Progenitor cell of endocrine pancreas (in vitro differentiated cells): ENCODE measurements at places on chromosomes 11 and 22. TPM values are rescaled to one million over a fixed set of nuclear protein-coding genes. Genes with fewer than 3 reads are reported as not detected.
A peak's percentile ranks its signal among the peaks of the same experiment; 100 is the strongest.

Gene OR5A1
- not detected in 2 replicates for total RNA-seq

Gene SLC17A6
- total RNA-seq = 0.20 TPM in 1 of 2 replicates, not detected in the other

Gene MS4A8
- 5.1 and 6.0 TPM in 2 replicates for total RNA-seq

Gene IRAG1
- total RNA-seq = 5.4 and 6.3 TPM in 2 replicates

Gene KRTAP5-1
- not detected in 2 replicates for total RNA-seq

Gene NLRX1
- 14.7 and 15.9 TPM in 2 replicates for total RNA-seq

Gene CD81
- total RNA-seq = 166 and 171 TPM in 2 replicates

Gene RIMBP3B
- 0.65 and 1.3 TPM in 2 replicates for total RNA-seq

Gene IGF2
- total RNA-seq = 4,678 and 5,100 TPM in 2 replicates

Gene TYR
- total RNA-seq = not detected in 2 replicates

Gene LMO1
- total RNA-seq = 0.43 and 0.84 TPM in 2 replicates

Gene LRRC32
- total RNA-seq = 0.14 and 0.27 TPM in 2 replicates

Gene CYP2R1
- total RNA-seq = 13.4 and 14.9 TPM in 2 replicates

Gene UCP3
- total RNA-seq = 4.3 and 5.2 TPM in 2 replicates

Gene TRIM49
- not detected in 2 replicates for total RNA-seq

- no peak overlapping the region for H3K4me3 ChIP-seq
- H3K27me3 ChIP-seq = peaks cover 3% of the 10 kb centered on the region
- no peaks in the 10 kb centered on the region for H3K36me3 ChIP-seq
- no peak for DNase-seq
These were observed 14.3 kb downstream of the TRIM22 start for GRCh38 chr11:5703741-5704536.

GRCh38 chr11:68011051-68011943 is 1.2 kb downstream of the ALDH3B1 start:
- H3K27ac ChIP-seq = no peak overlapping the region
- no peak overlapping the region for H3K4me3 ChIP-seq
- peaks cover 5% of the 10 kb centered on the region for H3K27me3 ChIP-seq

GRCh38 chr22:42396621-42397331 is 35.4 kb downstream of the NFAM1 start:
- H3K4me1 ChIP-seq = no peaks in the 10 kb centered on the region
- H3K36me3 ChIP-seq = no peaks in the 10 kb centered on the region
- H3K27ac ChIP-seq = no peak overlapping the region
- H3K27me3 ChIP-seq = peaks cover 23% of the 10 kb centered on the region

- no peak overlapping the region for H3K27ac ChIP-seq
- H3K4me3 ChIP-seq = no peak overlapping the region
- DNase-seq = no peak
- H3K4me1 ChIP-seq = no peaks in the 10 kb centered on the region
- H3K36me3 ChIP-seq = no peaks in the 10 kb centered on the region
These were observed 112.4 kb upstream of the SERPIND1 start for GRCh38 chr22:20661473-20661872.

DNA sequence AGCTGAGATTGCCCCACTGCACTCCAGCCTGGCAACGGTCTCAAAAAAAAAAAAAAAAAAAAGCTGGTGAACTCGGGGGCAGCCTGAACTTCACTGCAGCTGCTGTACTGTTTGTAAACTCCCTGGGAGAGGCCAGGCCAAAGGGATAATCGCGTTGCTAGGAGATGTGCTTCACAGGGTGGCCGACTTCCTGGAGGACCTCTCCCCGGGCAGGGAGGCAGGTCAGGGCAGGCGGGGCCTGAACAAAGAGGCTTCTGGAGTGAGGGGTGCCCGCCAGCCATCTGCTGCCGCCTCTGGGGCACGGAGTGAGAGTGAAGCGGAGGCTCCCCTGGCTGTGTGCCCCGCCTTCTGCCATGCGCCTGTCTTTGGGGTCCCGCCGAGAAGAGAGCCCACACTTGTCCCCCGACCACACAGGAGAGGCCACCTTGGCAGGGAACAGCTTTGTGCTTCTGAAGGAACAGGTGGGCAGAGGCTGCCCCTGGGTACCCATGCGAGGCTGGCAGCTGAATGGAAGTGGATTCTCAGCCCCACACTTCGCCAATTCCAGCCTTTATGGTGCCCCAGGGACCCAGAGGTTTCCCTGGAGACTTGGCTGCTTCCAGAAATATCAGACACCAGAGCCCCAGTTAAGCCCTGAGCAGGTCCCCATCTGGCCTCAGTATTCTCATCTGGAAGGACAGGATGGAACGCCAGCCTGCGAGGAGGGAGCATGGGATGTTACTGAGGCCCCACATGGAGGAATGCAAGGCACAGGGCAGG is 29.6 kb downstream of the TMEM184B start:
- peaks cover 35% of the 10 kb centered on the region for H3K4me1 ChIP-seq
- peaks cover 17% of the 10 kb centered on the region for H3K36me3 ChIP-seq
- DNase-seq = peak; percentile 53
- no peak overlapping the region for H3K4me3 ChIP-seq

DNA sequence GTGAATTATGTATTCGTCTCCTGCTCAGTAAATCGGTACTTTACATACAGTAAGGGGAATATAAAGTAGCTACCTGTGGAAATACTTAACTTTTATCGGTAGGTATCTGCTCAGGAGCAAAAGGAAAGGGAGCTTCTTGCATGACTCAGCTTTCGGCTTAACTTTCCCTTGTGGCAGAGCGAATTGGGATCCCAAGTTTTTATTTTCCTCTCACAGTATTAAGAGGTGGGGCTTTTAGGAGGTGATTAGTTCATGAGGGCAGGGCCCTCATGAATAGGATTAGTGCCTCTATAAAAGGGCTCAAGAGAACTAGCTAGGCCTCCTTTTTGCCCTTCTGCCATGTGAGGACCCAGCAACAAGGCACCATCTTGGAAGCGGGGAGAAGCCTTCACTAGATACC is 18.7 kb downstream of the RCN1 start:
- no peak overlapping the region for H3K4me3 ChIP-seq
- H3K27ac ChIP-seq = no peak overlapping the region
- H3K27me3 ChIP-seq = peaks cover 21% of the 10 kb centered on the region
- H3K36me3 ChIP-seq = peaks cover 6% of the 10 kb centered on the region

- no peak overlapping the region for H3K27ac ChIP-seq
- no peak overlapping the region for H3K4me3 ChIP-seq
- no peaks in the 10 kb centered on the region for H3K36me3 ChIP-seq
- DNase-seq = no peak
These were observed 34.9 kb upstream of the CD82 start for GRCh38 chr11:44530413-44531115.

GRCh38 chr11:94776351-94777321 is 8.5 kb downstream of the AMOTL1 start:
- H3K36me3 ChIP-seq = peaks cover 1% of the 10 kb centered on the region

DNA sequence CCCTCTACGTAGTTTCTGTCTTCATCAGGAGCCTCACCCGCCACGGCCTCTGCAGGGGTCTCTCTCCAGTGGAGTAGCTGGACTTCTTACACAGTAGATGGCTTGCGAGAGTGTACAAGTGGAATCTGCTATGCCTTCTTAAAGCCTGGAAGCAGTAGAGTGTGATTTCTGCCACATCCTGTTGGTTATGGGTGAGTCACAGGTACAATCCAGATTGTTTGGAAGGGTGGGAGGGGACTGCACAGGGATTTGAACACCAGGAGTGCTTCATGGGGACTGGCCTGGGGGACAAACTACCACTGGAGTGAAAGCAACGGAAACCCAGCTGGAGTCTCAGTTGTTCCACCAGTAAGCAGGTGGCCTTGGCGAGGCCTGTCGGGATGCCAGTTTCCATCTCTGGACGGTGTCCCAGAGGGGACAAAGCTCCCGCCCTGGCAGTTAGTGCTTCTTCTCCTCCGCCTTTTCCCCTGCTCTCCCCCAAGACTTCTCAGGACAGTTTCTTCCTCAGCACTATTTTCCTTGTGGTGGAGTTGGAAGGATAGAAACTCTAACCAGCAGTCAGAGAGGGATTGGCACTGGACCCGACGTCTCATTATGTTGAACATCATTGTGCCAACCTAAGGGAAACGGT is 85.0 kb upstream of the RCN1 start:
- DNase-seq = no peak
- peaks cover 60% of the 10 kb centered on the region for H3K27me3 ChIP-seq
- no peaks in the 10 kb centered on the region for H3K36me3 ChIP-seq
- no peaks in the 10 kb centered on the region for H3K4me1 ChIP-seq

DNA sequence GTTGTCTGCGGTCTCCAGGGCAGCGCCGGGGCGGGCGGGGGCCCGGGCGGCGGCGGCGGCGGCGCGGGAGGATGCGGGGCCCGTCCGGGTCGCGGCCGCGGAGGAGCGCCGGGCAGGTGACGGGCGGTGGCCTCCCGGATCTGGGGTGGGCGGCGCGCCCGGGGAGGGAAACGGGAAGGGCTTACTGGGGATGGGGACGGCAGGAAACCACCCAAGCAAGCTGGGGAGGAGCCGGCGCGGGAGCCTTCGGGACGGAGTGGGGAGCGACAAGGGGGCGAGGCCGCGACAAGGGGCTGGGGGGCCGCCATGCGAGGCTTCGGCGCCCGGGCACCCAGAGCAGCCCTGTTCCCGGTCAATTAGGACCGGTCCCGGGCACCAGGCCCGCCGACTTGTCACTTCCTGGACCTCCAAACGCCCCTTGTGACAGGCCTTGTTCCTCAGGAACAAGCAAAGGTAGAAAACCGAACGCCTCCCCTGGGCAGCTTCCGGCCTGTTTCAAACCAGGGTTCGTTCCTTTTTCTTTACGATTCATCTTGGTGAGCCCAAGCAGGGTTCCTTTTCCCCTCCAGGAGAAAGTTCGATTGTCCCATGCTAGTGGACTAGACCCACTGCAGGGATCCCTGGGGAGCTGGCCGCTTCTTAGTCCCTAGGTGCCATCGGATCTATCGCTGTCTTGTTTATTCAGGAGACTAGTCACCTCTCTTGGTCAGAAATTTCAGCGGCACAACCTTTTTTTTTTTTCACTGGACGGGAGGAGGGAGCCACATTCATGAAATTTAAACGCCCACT is 492 bp downstream of the JHY start:
- peak overlapping the region; percentile 96 for H3K27ac ChIP-seq
- H3K36me3 ChIP-seq = peaks cover 9% of the 10 kb centered on the region
- peaks cover 9% of the 10 kb centered on the region for H3K4me1 ChIP-seq

- peaks cover 5% of the 10 kb centered on the region for H3K4me1 ChIP-seq
- H3K36me3 ChIP-seq = no peaks in the 10 kb centered on the region
- H3K27ac ChIP-seq = no peak overlapping the region
- DNase-seq = no peak
These were observed 32.8 kb downstream of the CACNA1I start for GRCh38 chr22:39603345-39603744.

DNA sequence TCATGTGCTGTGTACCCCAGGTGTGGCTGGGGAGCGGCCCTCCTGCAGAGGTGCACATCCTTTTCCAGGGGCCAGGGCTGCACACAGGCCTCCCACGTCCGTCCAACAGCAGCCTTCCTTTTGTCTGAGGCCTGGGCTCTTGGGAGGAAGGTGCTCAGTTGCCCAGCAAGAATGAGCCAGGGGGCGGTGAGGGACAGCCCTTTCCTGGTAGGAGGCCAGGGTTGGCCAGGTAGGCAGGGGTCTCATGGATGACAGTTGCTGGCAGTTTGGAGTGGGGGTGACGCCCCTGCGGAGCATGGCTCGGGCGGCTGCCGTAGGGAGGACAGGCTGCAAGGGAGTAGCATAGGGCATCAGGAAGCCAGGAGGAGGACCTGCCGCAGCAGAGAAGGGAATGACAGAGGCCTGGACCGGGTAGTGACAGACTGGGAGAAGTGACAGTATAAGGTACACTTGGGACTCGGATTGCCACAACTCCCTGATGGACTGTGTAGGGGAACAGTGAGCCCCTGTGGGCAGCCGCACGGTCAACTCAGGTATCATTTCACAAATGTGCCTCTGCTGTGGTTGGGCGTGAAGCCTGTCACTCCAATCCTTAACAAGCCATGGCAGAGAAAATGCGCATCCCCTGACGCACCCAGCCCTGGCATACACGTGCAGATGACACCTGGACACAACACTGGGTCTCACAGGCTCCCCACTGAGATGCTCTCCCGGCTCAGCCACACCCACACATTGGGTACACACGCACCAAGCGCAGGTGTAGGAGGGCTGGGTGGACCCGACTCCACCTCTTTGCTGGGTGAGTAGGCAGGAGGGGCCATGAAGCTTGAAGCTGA is 79.7 kb downstream of the DGCR2 start:
- no peak overlapping the region for H3K4me3 ChIP-seq
- peaks cover 7% of the 10 kb centered on the region for H3K36me3 ChIP-seq
- DNase-seq = no peak
- H3K4me1 ChIP-seq = peaks cover 2% of the 10 kb centered on the region

- no peaks in the 10 kb centered on the region for H3K4me1 ChIP-seq
- no peak overlapping the region for H3K4me3 ChIP-seq
- DNase-seq = no peak
- no peaks in the 10 kb centered on the region for H3K36me3 ChIP-seq
These were observed 619.0 kb downstream of the SOX6 start for GRCh38 chr11:15737320-15737719.

DNA sequence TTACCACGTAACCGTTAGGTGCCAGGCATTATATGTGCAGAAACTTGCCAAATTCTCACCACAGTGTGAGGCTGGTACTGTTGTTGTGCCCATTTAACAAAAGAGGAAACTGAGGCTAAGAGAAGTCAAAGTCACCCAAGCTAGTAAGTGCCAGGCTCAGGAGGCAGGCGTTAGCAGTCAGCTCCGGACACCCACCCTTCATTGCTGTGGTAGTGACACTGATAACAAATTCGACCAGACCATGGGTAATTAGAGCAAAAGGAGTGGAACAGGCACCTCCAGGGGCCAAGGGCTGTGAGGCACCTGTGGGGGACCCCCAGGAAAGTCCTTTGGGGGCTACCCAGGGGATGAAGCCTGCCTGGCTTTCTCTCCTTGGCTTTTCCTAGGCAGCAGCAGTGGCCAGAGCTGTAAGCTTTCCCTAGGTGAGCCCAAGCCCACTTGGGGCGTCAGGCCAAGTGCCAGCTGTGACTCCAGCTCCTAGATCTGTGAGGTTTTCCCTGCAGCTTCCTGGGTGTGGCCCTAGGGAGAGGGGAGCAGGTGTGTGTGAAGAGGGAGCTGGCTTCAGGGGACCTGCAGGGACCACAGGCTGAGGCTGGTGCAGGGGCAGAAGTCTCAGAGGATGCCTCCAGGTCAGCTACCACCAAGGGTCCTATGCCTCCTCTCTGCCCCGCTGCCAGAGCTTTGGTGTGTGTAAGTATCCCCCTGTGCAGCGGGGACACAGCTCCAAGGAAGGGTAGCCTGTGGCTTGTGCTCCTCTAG is 19.7 kb upstream of the ALX4 start:
- no peak overlapping the region for H3K4me3 ChIP-seq
- H3K27ac ChIP-seq = no peak overlapping the region
- H3K36me3 ChIP-seq = no peaks in the 10 kb centered on the region
- H3K27me3 ChIP-seq = peaks cover 65% of the 10 kb centered on the region

- no peak overlapping the region for H3K4me3 ChIP-seq
- H3K27me3 ChIP-seq = peaks cover 5% of the 10 kb centered on the region
- peaks cover 10% of the 10 kb centered on the region for H3K4me1 ChIP-seq
- no peak for DNase-seq
- H3K27ac ChIP-seq = no peak overlapping the region
These were observed 23.8 kb downstream of the KCNJ1 start for GRCh38 chr11:128843198-128843785.

GRCh38 chr11:84866922-84867321 is 760.2 kb downstream of the DLG2 start:
- H3K36me3 ChIP-seq = no peaks in the 10 kb centered on the region
- no peak overlapping the region for H3K27ac ChIP-seq
- H3K4me3 ChIP-seq = no peak overlapping the region
- no peak for DNase-seq

GRCh38 chr11:111945198-111945597 is 8.1 kb downstream of the DIXDC1 start:
- H3K36me3 ChIP-seq = peaks cover 1% of the 10 kb centered on the region
- H3K27ac ChIP-seq = no peak overlapping the region
- H3K4me1 ChIP-seq = peaks cover 7% of the 10 kb centered on the region
- H3K27me3 ChIP-seq = no peaks in the 10 kb centered on the region

GRCh38 chr11:88827018-88827676 is 238.6 kb downstream of the GRM5 start:
- no peaks in the 10 kb centered on the region for H3K36me3 ChIP-seq
- H3K27ac ChIP-seq = peak overlapping the region; percentile 17
- DNase-seq = no peak
- H3K27me3 ChIP-seq = no peaks in the 10 kb centered on the region
